Suprapubic skin (tissue), 4 donors: ENCODE measurements at places on chromosomes 6 and 20.

DNA sequence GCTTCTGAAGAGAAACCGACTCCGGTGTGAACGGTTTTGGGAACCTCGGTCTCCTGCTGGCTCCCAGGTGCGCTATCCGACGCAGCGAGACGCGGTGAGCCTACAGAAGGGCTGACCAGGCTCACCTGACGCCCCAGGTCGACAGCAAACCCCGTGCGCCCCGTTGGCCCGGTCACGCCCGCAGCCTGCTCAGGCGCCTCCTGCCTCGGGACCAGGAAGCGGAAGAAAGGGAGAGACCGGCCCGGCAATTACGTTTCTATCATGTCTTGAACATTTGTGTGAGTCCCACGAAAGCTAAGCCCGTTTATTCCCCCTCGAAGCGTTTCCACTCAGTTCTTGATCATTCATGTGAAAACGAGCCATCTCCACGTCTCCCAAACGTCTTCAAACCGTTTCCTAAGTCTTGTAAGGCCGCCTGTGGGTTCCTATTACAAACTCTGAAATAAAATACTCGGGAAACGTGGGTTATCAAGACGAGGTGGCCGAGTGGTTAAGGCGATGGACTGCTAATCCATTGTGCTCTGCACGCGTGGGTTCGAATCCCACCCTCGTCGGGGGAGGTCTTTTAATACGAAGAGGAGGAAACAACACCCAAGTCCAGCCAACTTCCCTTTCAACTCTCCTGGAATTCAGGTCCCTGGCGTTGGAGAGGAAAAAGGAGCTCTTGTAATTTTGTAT, 150.5 kb upstream of the PRSS16 start:
- H3K27ac ChIP-seq, result no peak overlapping the region
- DNase-seq, result no peak
- peak overlapping the region; percentile 50 for H3K4me3 ChIP-seq
- H3K27me3 ChIP-seq, result peaks cover 55% of the 10 kb centered on the region

GRCh38 chr6:111468329-111469012, 14.5 kb downstream of the REV3L start:
- H3K4me1 ChIP-seq, result peaks cover 7% of the 10 kb centered on the region
- H3K27ac ChIP-seq, result no peak overlapping the region
- no peaks in the 10 kb centered on the region for H3K36me3 ChIP-seq
- DNase-seq, result no peak
- no peaks in the 10 kb centered on the region for H3K27me3 ChIP-seq

DNA sequence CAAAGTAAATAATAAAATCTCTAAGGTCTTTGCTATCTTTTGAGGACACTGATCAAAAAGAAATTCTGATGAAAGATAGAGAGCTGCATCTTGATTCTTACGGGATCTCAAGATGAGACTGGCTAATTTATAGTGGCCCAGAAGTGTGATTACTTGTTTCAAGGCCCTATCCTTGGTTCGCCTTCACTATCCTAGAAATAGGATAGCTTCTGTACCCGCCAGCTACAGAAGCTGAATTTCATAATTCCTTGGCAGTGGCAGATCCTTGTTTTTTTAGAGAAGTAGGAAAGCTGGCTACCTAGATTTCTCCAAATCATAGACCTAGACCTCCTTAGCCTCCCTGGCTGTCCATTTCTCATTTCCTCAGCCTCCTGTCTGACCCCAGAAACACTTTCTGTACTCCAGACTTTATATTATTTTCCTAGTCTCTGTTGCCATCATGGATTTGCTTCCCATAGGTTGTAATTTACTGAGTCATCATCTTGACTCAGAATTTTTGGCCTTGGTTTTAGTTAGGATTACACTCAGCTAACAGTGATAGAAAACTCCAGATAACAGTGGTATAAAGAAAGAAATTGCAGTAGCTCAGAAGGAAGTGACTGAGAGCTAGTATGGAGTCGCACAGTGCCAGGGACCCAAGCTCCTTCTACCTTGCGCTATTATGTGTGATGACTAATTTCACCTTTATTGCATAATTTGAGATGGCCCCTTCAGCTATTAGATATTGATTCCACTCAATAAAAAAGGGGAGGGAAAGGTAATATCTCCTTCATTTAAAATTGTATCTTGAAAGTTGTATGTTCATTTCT, 27.7 kb downstream of the PHF3 start:
- no peak for DNase-seq
- no peaks in the 10 kb centered on the region for H3K27me3 ChIP-seq
- H3K36me3 ChIP-seq, result no peaks in the 10 kb centered on the region
- H3K27ac ChIP-seq, result peak overlapping the region; percentile 27

GRCh38 chr6:47169785-47170616, 127.9 kb upstream of the ADGRF1 start:
- no peak overlapping the region for H3K4me3 ChIP-seq
- no peak for DNase-seq
- peaks cover 23% of the 10 kb centered on the region for H3K4me1 ChIP-seq
- H3K27me3 ChIP-seq, result no peaks in the 10 kb centered on the region
- H3K27ac ChIP-seq, result no peak overlapping the region

DNA sequence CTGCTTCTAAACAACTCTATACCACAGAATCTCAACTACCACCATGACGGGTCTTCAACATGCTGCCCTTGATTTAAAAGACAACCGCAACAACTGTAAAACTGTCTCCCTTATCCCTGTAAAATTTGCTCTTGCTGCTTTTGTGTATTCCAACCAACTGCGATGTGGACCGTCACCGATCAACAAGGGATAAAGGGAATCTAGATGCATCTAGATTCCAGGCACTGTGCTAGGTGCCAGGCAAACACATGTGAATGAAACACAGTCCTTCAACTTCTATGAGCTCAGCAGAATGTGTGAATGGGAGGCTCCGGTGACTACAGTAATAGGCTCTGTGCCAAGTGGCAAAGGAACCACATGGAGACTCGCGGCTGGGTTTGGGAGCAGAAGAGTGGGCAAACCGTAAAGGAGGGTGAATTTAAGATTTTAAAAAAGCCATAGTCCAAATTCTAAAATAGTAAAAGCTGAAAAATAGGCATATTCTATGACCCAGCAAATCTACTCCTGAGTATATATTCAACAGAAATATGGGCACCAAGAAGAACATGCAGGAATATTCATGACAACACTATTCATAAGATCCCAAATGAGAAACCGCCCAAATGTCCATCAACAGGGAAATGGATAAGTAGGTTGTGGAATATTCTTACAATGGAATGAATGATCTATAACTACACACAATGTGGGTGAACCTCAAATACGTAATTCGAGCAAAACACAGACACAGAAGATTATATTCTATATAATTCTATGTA, 3.7 kb upstream of the PRND start:
- no peak overlapping the region for H3K27ac ChIP-seq
- H3K36me3 ChIP-seq, result no peaks in the 10 kb centered on the region
- no peaks in the 10 kb centered on the region for H3K27me3 ChIP-seq
- H3K4me3 ChIP-seq, result no peak overlapping the region
- no peak for DNase-seq
- peaks cover 26% of the 10 kb centered on the region for H3K4me1 ChIP-seq

DNA sequence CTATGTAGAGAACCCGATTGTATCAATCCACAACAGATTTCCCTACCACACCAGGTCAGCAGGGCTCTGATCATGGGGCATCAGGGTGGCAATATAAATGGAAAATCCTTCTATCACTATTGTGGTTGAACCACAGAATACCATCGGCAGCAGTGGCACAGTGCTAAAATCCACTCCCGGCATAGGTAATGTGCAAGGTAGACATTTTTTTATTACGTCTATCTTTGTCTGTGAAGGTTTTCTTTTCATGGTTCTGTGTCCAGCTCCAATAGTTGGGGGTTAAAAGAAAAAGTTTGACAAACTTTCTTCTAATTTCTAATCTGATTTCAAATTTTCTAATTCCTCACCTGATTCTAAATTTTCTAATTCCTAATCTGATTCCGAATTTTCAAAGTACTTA, 302.7 kb upstream of the PREP start:
- no peak overlapping the region for H3K27ac ChIP-seq
- no peaks in the 10 kb centered on the region for H3K4me1 ChIP-seq
- no peaks in the 10 kb centered on the region for H3K36me3 ChIP-seq
